ENCODE measurements at places on chromosomes 6 and 20. TPM values are rescaled to one million over a fixed set of nuclear protein-coding genes. Genes with fewer than 3 reads are reported as not detected.

- H3K4me1 ChIP-seq = no peaks in the 10 kb centered on the region
- H3K27me3 ChIP-seq = no peaks in the 10 kb centered on the region
- no peak for DNase-seq
- peaks cover 4% of the 10 kb centered on the region for H3K36me3 ChIP-seq
Measured at GRCh38 chr6:143969077-143969476, 39.0 kb downstream of the PLAGL1 start.

DNA sequence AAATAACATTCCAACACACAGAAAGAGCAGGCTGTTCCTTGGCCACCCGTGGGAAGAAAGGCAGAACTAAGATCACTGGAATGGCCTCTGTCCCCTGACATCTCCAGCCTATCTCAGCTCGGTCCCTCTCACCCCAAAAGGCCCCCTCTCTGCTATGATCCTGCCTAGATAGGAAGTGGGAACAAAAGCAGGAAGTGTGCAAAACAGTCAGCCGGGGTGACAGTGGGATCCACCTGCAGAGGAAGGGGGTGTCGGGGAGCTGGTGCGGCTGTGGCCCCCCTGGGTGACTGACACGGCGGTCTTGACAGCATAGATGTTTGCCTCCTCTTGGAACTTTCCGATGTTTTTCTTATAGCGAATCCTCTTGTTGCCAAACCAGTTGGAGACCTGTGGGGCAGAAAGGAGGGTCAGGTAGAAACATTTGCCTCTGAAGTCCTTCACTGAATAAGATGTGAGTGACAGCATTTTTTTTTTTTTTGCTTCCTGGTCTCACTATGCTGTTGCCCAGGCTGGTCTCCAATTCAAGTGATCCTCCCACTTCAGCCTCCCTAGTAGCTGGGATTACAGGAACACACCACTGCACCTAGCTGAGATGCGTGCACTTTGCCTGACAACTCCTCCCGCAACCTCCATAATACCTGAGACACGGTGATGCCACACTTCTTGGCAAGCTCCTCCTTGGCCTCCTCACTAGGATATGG is 2.8 kb downstream of the PBX2 start:
- peak overlapping the region; percentile 93 for H3K27ac ChIP-seq
- peaks cover 67% of the 10 kb centered on the region for H3K36me3 ChIP-seq
- DNase-seq = no peak
- peak overlapping the region; percentile 75 for H3K4me3 ChIP-seq
- H3K27me3 ChIP-seq = no peaks in the 10 kb centered on the region

GRCh38 chr6:135106611-135107010 is 52.0 kb upstream of the HBS1L start:
- H3K36me3 ChIP-seq = no peaks in the 10 kb centered on the region
- no peak for DNase-seq
- H3K27me3 ChIP-seq = no peaks in the 10 kb centered on the region

GJA10 gene
- polyA plus RNA-seq = not detected

GRCh38 chr20:20888936-20889335 is 176.5 kb upstream of the RALGAPA2 start:
- peaks cover 43% of the 10 kb centered on the region for H3K27me3 ChIP-seq
- H3K4me3 ChIP-seq = no peak overlapping the region
- peaks cover 2% of the 10 kb centered on the region for H3K36me3 ChIP-seq
- no peak overlapping the region for H3K27ac ChIP-seq

Measured in naive thymus-derived CD8-positive, alpha-beta T cell (primary cell).